ENCODE measurements at places on chromosomes 6 and 20.

DNA sequence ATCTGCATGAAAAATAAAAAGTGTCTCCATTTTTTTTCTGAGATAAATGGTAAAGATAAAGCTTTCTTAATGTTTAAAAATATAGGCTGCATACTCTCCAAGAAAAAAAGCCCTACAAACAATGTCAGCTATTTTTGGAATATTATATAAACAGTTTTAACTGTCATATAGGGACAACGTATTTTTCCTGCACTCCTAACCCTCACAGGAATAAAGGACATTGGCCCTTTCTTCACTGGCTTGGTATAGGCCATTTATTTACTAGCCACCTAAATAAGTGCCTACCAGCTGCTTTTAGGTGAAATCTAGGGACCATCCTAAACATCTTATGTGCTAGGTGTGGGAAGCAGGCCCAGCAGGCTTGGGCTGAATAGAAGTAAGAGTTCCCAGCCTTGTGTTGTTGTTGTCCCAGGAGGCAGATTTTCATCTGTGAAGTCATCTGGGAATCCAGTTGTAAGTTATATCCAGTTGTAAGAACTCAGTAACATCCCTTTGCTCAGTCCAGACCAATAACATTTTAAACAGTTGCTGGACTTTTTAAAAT, 21.3 kb downstream of the FOXO3 start:
- DNase-seq = no peak

DNA sequence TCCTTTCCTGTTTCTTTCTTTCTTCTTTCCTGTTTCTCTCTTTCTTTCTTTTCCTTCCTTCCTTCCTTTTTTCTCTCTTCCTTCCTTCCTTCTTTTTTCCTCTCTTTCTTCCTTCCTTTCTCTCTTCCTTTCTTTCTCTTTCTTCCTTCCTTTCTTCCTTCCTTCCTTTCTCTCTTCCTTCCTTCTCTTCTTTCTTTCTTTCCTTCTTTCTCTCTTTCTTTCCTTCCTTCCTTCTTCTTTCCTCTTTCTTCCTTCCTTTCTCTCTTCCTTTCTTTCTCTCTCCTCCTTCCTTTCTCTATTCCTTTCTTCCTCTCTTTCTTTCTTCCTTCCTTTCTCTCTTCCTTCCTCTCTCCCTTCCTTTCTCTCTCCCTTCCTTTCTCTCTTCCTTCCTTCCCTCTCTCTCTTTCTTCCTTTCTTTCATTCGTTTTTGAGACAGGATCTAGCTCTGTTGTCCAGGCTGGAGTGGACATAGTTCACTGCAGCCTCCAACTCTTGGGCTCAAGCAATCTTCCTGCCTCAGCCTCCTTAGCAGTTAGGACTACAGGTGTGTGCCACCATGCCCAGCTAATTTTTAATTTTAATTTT, 170.8 kb upstream of the GMDS start:
- no peak for DNase-seq

DNA sequence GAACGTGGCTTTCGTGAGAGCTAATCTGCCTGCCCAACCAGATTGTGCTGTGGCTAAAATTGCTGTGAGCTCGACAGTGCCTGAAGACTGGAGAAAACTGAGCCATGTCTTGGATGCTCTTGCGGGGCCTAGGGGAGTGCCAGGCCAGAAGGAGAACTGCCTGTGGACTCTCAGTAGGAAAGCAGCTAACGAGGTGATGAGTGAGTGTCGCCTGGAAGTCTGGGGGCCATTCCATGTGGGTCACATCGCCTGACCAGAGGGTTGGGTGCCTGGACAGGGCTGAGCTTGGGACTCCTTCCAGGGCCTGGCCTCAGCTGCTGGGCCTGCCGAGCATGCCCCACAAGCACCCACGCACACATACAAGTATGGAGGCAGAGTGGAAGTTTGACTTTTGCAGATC, 166.5 kb downstream of the VEGFA start:
- no peak for DNase-seq

DNA sequence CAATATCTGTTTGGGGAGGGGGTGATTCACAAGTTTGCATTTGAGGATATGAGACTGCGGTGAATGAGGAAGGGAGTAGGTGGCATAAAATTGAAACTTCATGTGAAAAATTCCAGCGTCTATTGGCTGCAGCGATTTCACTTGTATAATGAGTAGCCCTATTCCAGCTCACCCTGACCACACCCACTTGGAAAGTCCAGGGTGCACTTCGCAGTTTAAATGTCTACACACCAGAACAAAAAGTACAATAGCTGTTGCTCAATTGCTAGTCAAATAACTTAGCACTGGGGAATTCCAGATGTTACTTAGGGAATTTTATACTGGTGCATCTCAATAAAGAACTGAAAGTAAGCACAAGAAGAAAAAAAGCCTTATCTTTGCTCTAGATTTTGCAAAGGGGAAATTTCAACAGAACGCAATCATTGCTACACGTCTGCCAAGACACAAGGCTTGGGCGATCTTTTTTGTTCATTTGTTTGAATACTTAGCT, 6.3 kb downstream of the TNFAIP3 start:
- no peak for DNase-seq

DNA sequence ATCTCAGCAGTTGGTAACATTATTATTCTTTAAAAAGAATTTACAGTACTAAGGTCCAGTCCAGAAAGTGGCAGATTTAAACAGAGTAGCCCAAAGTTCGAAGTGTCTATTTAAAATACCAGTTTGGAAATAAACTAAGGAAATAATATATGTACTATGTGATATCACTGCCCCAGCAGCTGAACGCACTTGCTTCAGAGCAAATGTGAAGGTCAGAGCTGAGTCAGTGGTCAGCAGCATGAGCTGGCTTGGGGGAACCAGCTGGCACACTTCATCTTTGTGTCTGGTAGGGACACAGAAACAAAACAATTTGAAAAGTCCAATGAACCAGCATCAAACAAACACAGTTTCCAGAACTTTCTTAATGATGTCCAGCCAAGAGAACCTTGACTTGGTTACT, 15.4 kb downstream of the TMEM14B start:
- no peak for DNase-seq

DNA sequence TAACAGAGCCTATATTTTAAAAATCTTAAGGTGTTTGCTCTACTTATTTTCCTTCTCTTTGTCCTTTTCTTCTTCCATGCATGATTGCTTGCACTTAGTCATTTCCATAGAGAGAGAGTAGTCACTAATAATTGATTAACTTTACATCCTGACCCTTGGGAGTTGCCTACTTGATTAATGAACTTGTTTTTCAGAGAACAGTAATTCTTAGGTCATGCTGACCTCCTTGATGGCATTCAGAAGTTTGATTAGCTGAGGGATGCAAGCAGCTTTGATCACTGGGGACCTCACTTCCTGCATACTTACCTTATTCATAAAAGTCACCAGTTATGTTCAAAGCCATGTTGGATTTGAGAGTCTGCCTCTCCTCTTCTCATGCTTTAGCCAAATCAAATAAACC, 715.6 kb upstream of the ID4 start:
- DNase-seq = no peak

- no peak for DNase-seq
These were observed 120.2 kb downstream of the GMDS start for GRCh38 chr6:2125158-2125557.

GRCh38 chr6:73694711-73695411, 1.1 kb upstream of the CD109 start:
- DNase-seq = no peak

DNA sequence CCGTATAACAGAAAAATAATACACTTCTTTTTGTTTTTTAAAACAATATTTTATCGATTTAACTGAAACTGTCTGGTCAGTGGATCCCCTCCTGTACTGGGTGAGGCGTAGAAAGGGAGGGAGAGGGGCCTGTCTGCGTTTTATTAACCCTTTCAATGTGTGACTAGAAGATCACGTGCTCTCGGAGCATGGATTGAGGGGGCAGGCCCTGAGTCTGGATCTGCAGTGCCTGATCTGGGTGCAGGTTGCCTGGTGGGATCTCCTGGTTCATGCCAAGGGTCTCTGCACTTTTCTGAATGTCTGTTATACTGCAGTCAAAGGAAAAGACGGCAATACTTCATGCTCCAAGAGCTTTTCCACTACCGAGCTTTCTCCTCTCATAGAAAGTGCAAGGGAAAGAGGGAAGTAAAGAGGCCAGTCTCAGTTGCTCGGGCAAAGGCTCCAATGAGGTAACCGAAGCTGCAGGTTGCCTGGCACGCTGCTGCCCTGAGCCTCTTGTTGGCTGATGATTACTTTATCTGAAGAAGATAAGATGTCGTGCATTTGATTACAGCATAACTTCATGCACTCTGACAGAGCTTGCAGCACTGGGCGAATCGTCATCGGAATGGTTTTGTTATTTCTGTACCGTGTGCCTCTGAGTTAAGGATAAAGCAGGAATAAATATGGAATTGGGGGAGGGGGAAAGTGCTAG, 167.5 kb upstream of the PMEPA1 start:
- DNase-seq = no peak

DNA sequence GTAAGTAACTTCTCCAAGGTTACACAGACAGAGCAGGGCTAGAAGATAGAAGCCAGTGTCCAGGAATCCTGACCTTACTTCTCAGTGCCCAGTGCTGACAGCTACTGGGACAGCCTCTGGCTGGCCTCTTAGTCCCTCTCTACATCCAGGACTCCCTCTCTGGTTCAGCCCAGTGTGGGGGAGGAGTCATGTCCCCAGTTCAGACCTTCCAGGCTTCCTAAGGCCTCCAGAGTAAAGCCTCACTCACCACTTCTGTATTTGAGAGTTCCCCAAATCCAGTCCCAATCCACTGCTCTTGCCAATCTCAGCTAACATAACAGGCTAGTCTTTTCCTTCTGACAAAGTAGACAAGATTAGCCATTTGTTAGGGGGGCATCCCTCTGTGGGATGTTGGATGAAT, 36.9 kb upstream of the EPB41L1 start:
- no peak for DNase-seq

DNA sequence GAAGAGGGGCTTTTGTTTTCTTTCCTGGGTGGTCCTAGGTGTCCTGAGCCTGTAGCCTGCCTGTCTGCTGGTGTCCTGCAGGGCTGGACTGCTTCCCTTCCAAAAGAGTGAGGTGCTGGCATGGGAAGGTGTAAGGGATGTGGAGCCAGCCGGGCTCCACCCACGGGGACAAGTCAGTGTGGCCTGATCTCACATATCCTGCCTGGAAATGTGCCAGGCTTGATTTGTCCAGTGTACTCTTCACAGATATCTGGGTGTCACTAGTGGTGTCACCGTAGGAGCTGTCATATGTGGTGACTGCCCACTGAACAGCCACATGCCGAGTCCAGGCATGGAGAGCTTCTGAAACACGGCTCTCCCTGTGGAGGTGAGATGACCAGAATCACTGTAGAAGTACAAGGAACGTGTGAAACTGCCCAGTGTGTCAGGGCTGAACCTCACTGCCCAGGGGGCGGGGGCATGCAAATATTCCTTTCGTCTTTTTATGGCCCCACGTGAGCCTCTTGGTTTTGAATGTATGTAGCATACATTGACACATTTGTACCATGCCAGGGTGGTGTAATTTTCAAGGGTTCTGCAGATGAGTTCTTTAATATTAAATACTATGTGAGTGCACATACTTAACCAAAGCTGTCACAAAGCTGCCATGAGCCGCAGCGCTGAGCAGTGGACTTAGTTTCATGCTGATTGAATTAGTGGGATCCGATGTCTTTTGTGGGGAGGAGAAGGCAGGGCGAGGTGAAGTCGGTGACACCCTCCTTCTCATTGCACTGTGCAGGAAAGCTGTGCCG, 55.8 kb downstream of the CDH4 start:
- no peak for DNase-seq

DNA sequence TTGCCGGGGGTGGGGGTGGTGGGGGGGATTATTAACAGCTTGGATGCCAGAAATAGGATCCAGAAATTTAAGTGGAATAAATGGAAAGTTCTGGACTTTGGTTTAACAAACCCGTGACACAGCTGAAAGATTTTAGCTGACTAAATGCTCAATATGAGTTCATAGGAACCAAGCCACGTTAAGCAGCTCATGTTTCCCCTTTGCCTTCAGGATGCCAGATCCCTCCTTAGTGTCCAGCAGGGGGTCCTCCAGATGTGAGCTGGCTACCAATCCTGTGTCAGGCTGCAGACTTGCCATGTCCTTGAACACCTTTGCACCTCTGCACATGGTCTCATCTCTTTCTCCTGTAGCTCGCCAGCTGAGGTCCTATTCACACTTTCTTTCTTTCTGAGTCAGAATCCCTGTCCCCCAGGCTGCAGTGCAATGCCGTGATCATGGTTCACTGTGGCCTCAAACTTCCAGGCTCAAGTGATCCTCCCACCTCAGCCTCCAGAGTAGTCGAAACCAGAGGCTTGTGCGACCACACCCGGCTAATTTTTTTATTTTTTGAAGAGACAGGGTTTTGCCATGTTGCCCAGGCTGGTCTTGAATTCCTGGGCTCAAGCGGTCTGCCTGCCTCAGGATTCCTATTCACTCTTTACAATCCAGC, 133.3 kb upstream of the ARMC2 start:
- no peak for DNase-seq

DNA sequence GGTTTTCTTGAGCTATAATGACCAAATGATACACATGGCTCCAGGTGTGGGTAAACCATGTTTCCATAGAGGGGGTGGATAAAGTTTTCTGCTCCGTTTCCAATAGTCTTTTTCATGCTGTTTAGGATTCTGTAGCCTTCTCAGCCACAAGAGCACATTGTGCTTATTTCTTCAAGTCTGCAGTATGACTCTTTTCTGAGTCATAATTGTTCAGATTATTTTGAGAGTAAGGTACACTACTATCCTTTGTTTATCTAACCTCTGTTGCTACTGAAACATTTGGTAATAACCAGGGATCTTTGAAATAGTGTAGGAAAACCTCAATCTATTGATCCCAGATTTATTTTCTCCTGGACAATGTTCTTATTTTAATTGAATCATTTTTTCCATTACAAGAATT, 247.9 kb upstream of the BMP2 start:
- no peak for DNase-seq

DNA sequence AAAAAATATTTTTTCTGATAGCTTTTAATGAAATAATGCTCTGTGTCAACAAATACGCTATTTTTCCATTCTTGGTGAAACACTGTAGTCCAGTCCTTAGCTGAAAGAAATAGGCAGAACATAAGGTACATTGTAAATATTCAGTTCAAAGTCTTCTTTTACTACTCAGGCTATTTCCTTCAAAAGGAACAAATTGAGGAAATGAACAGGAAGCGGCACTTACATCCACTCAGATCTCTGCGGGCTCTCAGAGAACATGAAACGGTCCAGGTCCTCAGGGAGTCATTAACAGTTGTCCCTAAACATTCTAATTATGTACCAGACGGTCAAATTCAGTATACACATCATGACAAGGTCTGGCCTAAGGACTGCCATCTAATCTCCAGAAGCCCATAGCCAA, 212.6 kb downstream of the KIF16B start:
- no peak for DNase-seq

GRCh38 chr6:30614044-30614842, 2.8 kb downstream of the PPP1R10 start:
- no peak for DNase-seq

DNA sequence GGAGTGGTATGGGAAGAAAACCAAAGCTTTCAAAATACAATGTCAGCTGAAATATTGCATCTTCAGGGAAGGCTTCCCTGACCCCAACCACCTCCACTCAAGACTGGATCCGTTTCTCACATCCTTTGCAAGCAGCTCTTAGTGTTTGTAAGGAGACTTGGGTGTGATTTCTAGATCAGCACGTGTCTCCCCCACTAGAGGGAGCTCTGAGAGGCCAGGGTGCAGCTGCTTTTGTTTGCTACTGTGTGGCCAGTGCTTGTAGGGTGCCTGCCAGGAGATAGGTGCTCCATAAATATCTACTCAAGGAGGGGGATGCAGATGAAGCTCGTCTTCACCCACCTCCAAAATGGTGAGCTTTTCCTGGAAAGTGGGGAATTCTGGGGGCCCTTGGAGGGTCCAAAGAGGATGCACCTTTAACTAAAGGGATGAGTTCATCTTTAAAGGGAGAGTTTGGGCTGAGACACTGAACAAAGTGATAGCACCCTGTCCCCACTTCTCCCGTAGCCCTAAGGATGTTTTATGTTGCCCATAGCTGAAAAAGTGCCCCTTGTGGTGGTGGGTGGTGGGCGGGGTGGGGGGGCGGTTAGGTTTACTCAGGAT, 52.6 kb upstream of the MAFB start:
- DNase-seq = no peak

All from NCI-H187 (cell line).